ENCODE measurements at places on chromosomes 12 and 14.
A peak's percentile ranks its signal among the peaks of the same experiment; 100 is the strongest.

- DNase-seq, result no peak
Measured at GRCh38 chr12:65074932-65075331, 46.2 kb downstream of the WIF1 start.

- peak; percentile 100 for DNase-seq
Measured at GRCh38 chr14:95534299-95535225, at the start of gene GLRX5. GLRX5 (plus strand) TSS chr14:95535050; CDS start chr14:95535090, 40 bp downstream.

GRCh38 chr12:104350211-104351056, 46.9 kb downstream of the EID3 start:
- no peak for DNase-seq

DNA sequence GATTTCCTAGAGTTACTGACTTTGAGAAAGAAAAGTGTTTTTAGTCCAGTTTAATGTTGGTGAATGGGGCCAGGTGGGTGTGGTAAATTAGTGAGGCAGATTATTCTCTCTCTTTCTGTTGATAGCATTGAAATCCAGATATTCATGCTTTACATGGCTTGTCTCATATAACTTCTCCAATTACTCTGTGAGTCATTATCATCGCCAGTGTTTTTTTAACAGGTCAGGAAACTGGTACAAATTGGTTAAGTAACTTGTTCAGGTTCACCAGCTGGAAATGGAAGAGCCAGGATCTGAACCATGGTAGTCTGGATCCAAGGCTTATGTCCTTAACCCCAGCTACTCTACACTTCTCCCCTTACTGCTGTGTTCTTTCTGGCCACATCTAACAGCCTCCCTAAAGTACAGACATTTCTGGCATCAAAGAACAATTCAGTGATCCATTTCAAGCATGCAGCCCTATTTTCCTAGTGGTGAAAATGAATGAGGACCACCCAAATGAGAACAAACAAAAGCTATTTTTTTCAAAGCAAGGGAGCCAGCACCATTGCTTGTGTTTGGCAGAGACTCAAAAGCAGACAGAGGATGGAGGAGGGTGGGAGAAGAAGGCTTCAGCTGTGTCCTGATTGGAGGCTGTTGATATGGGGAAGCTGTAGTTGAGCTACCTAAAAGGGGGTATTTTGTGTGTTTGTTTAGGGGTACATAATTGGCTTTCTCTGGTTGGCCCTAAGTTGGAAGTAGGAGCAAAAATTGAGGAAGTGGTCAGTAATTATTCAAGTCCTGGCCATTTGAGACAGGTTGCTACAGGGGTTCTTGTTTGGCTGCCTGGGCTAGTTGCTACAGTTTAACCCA, 1.7 kb downstream of the IRAK3 start:
- no peak for DNase-seq

GRCh38 chr12:29066011-29066588, 83.0 kb upstream of the FAR2 start:
- DNase-seq, result peak; percentile 66

- no peak for DNase-seq
Measured at GRCh38 chr12:42145552-42146215, 1.0 kb upstream of the GXYLT1 start.

DNA sequence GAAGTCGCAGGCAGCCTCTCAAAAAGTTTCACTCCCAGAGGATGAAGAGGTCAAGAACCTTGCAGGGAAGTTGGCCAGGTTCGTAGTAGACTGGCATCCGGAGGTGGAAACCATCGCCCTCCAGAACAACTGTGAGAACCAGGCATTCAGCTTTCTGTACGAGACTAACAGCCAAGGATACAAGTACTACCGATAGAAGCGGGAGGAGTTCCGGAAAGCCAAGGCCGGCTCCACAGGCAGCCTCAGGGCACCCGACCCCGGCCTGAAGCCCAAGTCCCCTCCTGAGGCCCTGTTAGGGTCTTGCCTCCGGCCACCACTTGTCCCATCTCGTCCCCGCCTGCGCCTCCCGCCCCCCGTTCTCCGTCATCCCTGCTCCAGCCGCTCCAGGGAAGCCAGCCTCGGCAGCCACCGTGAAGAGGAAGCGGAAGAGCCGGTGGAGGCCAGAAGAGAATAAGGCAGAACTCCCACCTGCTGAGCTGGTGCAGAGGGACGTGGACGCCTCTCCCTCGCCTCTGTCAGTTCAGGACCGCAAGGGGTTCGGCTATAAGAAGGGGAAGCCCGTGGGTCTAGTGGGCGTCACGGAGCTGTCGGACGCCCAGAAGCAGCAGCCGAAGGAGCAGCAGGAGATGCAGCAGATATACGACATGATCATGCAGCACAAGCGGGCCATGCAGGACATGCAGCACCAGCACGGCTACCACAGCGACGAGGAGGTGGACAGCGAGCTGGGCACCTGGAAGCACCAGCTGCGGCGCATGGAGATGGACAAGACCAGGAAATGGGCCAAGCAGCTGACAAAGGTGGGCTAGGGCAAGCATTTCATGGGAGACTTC, 366.8 kb upstream of the ATXN7L3B start:
- DNase-seq, result no peak

DNA sequence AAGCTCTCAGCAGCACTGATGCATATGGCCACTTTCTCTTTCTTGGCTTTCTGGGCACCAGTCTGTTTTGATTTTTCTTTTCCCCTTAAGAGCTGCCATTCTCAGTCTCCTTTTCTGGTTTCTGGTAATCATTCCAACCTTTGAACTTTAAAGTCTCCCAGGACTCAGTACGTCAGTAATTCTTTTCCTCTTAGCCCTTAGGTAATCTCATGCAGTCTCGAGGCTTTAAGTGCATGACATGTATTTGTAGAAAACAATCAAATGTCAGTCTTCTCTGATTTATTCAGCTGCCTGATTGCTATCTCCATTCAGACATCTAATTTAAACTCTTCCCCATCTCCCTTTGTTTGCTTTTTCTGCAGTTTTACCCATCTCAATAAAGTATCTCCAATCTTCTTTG, 139.1 kb upstream of the PDZRN4 start:
- DNase-seq, result no peak

GRCh38 chr12:49020441-49020840, 1.9 kb upstream of the PRKAG1 start:
- DNase-seq, result no peak

GRCh38 chr14:58533446-58533845, 104.3 kb upstream of the DACT1 start:
- peak; percentile 79 for DNase-seq

GRCh38 chr12:54622463-54623183, 12.1 kb downstream of the LACRT start:
- no peak for DNase-seq

DNA sequence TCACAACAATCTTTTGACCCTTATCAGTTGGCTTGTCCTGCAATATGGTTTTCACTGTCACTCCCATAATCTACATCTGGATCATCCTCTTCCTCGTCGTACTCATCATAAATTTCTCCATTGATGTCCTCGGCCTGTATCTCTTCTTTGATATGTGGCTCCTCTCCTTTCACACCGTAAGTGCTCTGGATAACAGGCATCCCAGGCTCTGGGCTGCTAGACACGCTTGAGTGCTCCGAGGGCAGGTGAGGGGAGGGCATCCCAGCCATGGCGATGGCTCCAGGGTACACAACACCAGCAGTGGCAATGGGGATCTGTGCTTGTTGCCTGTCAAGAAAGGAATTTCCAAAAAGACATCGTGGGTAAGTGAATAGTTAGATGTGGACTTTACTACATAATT, 415.3 kb downstream of the SOX5 start:
- no peak for DNase-seq

GRCh38 chr12:9729082-9729481, 3.8 kb downstream of the CLECL1 start:
- DNase-seq, result no peak

DNA sequence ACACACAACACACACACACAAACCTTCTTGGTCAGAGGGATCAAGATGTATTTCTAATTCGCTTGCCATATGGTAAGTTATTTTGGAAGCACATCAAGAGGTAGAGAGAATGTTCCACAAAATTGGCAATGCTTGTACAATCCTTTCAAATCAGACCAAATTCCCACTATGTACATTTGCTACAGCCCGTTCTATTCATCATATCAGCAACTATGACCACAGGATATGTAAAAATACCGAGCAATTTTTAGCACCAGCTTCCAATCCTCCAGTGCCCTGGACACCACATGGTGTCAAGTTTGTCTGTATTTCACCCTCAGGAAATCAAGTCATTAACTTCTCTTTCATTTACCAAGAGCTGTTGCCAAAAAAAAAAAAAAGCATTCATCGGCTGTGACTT, 21.2 kb downstream of the TBX5 start:
- DNase-seq, result no peak

- DNase-seq, result no peak
Measured at GRCh38 chr14:98231210-98231609, 1040.8 kb downstream of the BCL11B start.

GRCh38 chr14:105290621-105291346, 10.0 kb downstream of the BRF1 start:
- DNase-seq, result no peak

DNA sequence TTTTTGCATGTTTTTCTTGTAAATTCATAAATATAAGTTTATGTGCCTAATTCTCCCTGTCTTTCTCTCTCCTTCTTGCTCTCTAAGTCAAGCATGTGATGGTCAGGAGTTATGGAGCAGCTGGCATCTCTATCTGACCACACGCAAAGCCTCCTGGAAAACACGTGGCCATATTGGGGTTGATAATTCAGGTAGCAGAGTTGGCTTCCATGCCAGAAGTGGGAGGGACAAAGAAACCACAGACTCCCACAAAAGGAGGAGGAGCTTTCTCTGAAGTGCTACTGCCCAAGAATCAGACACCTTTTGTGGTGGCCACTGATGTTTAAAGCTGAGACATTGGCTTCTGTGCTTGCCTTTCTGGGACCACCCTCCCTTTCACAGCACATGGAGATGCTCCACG, 517.6 kb upstream of the TMEM132C start:
- no peak for DNase-seq

DNA sequence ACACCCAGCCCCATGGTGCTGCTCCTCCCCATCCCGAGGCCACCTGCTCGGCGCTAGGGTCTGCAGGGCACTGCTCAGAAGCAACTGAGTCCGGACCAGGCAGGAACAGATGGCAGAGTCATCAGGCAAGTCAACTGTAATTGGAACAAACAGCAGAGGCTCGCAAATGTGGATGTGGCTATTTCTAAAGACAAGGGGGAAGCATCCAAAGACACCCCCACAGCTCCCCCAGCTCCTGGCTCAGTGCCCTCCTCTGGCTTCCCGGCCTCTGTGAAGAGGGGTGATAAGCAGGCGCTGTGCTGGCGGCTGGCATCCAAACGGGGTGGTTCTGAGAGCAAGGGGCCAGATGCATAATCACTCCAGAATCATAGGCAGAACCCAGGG, 125.6 kb downstream of the PIWIL1 start:
- DNase-seq, result no peak

GRCh38 chr14:63299351-63300110, 19.2 kb downstream of the GPHB5 start:
- DNase-seq, result no peak

- DNase-seq, result no peak
Measured at GRCh38 chr14:89302396-89302950, 114.6 kb downstream of the FOXN3 start.

DNA sequence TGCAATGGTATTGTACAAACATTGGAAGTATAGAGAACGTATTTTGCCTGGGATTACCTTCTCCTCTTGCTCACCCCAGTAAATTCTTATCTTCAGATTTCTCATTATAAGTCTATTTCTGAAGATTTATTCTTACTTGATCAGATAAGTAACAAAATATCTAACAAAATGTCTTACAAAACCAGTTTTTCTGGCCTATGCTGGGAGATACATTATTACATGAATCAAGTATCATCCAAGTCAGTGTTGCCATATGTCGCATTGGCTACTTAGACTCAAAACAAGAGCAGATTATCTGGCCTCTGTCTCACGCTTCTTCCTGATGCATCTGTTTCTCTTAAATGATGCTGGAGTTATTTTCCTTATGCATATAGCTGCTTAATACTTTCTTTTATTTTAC, 408.5 kb downstream of the CCER1 start:
- no peak for DNase-seq

DNA sequence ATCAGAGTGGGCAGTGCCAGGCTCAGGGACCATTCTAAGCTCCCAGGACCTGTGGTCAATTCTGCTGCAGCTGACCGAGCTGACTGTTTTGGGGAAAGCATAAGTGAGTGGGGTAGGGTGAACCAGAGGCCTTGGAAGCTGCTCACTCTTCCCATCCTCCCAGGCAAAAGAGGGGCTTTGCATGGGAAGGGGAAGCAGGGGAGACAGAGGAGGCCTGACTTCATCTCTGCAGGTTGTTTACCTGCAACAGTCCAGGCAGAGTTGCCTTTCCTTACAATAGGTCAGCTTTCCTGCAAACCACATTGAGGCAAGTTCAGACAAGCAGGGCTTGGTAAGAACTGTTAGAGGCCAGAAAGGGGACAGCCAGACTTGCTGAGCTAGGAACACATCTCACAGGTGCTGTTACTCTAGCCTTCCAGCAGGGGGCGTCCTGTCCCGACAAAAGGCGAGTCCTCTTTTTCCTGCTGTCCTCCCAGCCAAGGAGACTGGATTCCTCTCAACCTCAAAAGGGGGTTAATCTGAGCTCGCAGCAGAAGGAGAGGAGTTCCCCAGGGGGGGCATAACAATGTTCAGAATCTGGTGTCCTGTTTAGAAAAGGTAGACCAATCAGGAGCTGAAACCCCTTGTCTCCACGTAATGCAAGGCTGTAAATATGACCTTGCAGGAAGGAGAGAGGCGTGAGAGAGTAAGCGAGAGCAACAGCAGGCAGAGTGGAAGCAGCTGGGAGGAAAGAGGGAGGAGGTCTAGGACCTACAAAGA, 4.3 kb upstream of the DHRS2 start:
- peak; percentile 41 for DNase-seq

DNA sequence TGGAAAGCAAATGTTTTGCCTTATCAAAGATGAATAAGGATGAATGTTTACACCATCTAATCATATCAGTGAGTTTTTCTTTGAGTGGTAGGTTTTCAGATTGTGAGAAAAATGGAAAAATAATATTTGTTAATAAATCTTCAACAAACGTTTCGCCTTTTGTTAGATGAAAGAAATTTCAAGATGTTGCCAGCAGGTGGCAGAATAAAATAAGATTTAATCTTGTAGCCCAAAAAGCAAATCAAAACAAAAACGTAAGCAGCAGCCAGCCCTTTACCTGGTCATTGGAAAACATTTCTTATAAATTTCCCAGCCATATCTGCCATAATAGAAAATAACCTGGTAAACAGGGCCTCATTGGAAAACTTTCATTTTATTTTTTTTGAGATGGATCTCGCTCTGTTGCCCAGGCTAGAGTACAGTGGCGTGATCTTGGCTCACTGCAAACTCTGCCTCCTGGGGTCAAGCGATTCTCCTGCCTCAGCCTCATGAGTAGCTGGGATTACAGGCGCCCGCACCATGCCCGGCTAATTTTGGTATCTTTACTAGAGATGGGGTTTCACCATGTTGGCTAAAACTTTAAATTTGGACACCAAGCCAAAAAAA, 15.4 kb upstream of the TMEM120B start:
- DNase-seq, result peak; percentile 38

- no peak for DNase-seq
Measured at GRCh38 chr14:24597403-24597802, 12.1 kb downstream of the GZMH start.

Measured in foreskin melanocyte (primary cell).